Left renal cortex interstitium (tissue), 4 donors: ENCODE measurements at places on chromosomes 16 and 17. TPM values are rescaled to one million over a fixed set of nuclear protein-coding genes. Genes with fewer than 3 reads are reported as not detected.

DNA sequence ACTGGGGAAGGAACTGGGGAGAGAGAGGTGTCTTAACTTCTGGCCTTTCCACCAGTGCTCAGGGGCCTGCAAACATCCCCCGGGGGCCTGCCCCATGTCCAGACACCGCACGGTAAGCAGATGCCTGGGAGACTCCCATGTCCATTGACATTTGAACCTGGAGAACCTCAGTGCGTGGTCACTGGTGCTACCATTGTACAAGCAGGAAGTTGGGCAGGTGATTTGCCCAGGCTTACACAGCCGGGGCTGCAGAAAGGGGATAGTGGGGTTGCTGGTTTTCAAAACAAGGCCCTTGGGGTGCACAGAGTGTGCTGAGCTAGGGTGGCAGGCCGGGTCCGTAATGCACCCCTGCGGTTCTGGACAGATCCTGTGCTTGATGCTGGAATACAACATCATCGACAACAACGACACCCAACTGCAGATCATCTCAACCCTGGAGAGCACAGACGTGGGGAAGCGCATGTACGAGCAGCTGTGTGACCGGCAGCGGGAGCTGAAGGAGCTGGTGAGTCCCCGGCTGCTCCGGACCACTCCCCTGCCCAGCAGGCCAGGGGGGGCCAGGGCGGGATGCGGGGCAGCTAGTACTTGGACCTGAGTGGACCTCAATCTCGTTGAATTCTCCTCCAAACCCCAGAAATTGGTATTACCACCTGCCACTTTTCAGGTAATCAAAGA, 77.7 kb upstream of the PLCG2 start:
- no peak for DNase-seq

- no peak for DNase-seq
These were observed 50.0 kb upstream of the STH start for GRCh38 chr17:45948881-45949624.

The SLFN13 gene
- 31.8 TPM for polyA plus RNA-seq

GRCh38 chr17:44079877-44080821, 9.6 kb downstream of the G6PC3 start:
- no peak for DNase-seq

The CCL5 gene
- polyA plus RNA-seq = 2.1 TPM

GRCh38 chr16:89918453-89919347, at the start of gene MC1R:
Gene MC1R, plus strand, starts transcription at chr16:89918862. Its CDS starts 397 bp downstream, at chr16:89919259.
- no peak for DNase-seq

DNA sequence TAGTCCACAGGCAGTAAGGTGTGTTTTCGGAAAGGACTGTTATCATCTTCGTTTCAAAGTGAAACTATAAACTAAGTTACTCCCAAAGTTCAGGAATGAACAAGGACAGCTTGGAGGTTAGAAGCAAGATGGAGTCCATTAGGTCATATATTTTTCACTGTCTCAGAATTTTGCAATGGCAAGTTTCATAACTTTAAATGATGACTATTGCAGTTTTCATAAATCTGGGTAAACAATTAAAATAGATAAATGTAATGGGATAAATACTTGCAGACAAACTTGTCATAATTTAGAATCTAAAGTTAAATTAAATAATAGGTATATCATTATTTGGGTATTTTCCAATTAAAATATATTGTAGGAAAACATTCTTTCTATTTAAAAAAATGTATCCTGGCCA, 14.7 kb upstream of the TRIM25 start:
- no peak for DNase-seq
